ENCODE measurements at places on chromosomes 4 and X.

- no peak for DNase-seq
Observed at GRCh38 chr4:140269369-140269768, 104.1 kb upstream of the SCOC start.

DNA sequence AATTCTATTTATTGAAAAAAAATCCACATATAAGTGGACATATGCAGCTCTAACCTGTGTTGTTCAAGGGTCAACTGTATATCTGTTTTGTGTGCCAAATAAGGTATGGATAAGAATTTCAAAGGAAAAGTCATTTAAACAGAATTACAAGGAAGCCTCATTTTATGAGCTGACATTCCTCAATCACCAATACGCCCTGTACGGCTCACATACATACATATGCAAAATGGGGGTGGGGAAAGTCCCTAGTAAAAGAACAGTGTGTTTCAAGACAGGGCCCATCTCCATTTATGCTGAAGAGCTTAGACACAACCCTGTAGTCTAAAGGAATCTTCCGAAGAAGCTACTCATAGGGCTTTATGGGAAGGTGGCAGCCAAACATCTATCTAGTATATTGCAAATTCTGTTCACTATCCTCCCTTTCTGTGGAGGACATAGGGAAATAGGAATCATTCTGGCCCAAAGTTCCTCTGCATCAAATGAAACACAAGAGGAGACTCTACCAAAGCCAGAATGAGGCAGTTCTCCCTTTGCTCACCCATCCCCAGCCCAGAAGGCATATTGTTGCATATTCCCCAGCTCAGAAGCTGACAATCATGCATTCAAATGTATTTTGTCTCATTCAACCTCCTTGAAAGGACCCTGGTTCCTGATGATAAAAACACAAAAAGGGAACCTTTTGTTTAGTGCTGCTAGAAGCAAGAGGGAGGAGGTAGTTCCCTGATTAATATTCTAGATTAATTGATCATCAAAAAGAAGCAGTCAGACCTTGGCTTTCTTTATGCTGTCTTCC lies 13.7 kb upstream of the ZBTB33 start:
- DNase-seq = no peak

DNA sequence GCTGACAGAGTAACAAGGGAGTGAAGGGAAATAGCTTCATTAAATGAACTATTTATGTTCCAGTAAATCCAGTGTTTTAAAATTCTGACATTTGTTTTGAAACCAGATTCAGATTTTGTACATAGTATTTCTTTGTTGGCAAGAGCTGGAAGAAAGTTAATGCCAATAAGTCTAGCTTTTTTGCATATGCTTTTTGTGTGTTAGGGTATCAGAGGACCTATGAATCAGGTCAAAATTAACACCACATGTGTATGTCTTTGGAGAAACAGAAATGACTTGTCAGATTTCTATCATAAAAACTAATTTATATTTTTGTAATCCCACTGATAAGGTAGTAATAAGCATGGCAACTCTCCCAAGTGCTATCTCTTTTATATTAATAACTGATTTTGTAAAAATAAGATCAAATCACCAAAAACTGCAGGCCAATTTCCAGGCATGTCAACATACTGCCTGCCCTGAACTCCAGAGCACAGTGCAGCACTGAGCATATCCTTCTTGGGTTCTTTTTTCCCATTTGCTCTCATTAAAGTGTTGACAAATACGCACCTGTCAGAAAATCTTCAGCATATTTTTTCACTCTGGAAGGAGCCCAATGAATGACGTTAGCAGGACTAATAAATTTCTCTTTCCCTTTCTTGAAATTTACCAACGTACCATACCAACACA lies 65.5 kb downstream of the SH3RF1 start:
- no peak for DNase-seq

DNA sequence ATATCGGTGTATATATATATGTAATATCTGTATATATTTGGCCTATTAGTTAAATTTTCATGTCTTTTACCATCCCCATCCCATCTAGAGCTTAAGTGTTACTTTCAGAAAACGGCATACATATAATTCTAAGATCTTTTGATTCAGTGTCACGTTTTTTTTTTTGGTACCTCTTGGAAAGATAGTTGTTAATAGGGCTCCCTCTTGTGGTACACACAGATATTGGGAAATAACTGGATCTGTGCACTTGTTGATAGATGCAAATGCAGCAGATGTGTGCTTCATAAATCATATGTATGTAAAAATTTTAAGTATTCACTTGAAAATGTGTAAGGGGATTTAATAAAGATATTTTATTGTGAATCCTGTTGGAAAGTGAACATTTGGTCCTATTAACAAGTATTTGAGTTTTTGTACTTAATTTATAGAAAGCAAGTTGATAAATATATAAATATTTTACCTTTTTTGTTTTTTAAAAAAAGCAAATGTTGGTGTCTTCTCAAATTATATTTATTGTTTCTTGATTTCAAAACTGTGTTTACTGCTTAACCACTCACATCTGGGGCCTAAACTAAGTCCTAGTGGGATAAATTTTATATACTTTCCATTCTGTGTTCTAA lies 74.7 kb downstream of the PAQR3 start:
- no peak for DNase-seq

DNA sequence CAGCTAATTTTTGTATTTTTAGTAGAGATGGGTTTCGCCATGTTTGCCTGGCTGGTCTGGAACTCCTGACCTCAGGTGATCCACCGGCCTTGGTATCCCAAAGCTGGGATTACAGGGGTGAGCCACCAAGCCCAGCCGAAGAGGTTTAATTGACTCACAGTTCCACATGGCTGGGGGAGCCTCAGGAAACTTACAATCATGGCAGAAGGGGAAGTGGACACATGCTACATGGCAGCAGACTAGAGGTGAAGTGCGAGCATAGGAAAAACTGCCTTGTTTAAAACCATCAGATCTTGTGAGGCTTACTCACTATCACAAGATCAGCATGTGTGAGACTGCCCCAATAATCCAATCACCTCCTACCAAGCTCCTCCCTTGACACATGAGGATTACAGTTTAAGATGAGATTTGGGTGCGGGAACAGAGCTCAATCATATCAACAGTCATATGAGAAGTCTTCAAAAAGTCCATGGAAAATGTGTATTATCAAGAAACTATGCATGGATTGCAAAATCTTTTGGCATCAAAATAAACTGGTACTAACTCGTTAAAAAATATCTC lies 25.8 kb upstream of the RPL39 start:
- DNase-seq = no peak

DNA sequence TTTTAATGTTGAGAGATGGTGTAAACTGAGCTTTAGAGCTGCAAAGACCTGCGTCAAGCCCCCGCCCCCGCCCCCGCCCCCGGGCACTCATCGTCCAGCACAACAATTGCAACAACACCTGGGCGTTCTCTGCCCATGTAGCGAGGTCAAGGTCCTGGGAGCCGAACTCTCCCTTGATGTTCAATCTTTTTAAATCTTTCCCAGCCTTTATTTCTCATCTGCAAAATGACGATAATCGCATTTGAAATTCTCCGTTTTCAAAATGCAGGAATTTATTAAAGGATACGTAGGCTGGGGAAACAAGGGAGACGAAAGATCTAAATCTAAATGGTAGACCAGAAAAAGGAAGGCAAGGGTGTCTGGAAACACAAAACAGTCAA lies 648 bp upstream of the MSMO1 start:
- DNase-seq = no peak

GRCh38 chrX:121975671-121976070 lies 928.3 kb downstream of the GLUD2 start:
- DNase-seq = no peak

DNA sequence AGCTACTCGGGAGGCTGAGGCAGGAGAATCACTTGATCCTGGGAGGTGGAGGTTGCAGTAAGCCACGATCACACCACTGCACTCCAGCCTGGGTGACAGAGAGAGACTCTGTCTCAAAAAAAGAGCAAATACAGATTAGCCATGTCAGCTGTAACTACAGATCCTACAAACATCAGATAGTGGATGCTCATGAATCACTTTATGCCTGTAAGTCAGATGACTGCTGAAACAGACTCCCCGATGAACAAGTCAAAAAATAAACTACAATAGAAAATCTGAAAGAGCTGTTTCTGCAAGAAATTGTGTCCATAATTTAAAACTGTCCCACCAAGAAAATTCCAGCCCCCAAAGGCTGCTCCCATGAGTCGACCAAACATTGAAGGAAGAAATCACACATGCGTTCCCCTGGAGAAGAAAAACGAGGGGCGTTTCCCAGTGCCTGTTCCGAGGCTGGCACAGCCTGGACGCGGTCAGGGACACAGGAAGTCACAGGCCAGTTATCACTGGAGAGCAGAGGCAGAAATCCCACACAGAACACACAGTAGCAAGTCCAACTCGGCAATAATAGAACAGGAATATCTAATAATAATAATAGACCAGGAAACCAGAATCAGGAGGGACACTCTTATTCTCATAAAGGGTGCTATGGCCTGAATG lies 30.0 kb upstream of the GTPBP6 start:
- no peak for DNase-seq

GRCh38 chrX:151688695-151689094 lies 6.6 kb upstream of the PRRG3 start:
- DNase-seq = no peak

GRCh38 chr4:61200187-61200915 lies at the start of gene ADGRL3:
ADGRL3 (plus strand) TSS chr4:61200326.
- DNase-seq = no peak

DNA sequence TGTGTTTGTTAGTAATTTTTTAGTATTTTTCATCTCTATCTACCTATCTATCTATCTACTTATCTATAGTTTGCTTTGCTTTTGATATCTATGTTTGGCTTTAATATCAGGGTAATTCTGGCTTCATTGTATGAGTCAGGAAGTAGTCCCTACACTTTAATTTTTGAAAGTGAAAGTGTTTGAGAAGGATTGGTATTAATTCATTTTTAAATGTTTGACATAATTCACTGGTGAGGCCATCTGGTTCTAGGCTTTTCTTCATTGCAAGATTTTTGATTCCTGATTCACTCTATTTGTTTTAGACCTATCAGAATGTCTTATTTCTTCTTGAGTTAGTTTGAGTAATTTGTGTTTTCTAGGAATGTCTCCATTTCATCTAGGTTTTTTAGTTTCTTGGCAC lies 20.2 kb upstream of the TCP11X2 start:
- no peak for DNase-seq

DNA sequence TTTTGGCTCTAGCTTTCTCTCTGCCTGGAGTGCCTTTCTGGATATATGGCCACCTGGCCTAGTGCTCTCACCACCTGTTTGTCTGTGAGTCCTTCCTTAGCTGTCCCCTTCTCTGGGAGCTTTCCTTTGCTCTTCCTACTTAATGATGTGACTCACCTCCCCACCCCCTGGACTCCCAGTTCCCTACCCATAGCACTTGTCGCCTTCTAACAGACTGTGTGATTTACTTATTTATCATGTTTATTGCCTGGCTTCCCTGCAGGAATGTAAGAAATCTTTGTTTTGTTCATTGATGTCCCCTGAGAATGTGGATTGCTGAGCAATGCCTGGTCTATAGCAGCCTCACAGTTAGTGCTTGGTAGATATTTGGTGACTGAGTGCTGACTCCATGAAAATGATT lies 18.9 kb downstream of the ADD1 start:
- no peak for DNase-seq

- no peak for DNase-seq
Observed at GRCh38 chrX:153621949-153622598, 23.1 kb upstream of the CCNQ start.

DNA sequence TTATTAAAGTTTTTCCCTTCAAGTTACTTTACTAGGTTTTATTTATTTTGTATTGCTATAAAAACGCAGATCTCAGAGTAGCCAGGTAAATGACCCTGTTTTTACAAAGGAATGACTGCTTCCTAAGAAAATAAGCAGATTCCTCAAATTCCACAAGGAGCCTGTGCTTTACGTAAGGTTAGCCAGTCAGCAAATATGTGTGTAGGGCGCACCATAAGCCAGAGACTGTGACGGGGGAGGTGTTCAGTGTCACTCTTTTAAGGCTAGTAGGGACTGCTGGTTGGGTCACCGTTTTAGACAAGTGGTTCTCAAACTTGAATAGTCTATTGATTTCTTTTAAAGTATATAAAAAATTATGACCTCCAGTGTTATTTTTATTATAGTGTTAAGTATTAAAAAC lies 119.9 kb downstream of the ANK2 start:
- DNase-seq = no peak

- no peak for DNase-seq
Observed at GRCh38 chr4:7389719-7390118, 45.0 kb downstream of the PSAPL1 start.

- no peak for DNase-seq
Observed at GRCh38 chrX:55484948-55485347, 4.7 kb downstream of the USP51 start.

- DNase-seq = no peak
Observed at GRCh38 chr4:1049591-1049905, 38.1 kb downstream of the FGFRL1 start.

GRCh38 chr4:7716010-7716721 lies 223.5 kb downstream of the AFAP1 start:
- DNase-seq = no peak

DNA sequence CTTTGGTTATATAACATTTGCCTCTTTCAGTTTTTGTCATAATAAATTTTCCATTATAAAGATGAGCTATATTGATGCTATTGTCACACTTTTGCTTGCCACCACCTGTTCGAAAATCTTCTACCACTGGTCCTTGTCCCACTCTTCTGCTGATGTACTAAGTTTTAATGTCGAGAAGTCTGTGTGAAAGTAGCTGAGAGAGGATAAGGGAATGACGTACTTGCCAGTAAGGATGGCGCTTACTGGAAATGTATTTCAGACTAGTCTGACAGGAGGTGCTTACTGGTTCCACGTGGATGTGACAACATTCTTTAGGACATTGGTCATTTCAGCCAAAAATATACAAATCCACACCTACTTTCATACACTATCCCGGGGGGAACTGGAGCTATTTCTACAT lies 132.7 kb upstream of the NR3C2 start:
- DNase-seq = no peak

- peak; percentile 2 for DNase-seq
Observed at GRCh38 chrX:149495573-149496071, 9.5 kb downstream of the IDS start.

GRCh38 chr4:182222766-182223165 lies 20.4 kb upstream of the TENM3 start:
- no peak for DNase-seq

DNA sequence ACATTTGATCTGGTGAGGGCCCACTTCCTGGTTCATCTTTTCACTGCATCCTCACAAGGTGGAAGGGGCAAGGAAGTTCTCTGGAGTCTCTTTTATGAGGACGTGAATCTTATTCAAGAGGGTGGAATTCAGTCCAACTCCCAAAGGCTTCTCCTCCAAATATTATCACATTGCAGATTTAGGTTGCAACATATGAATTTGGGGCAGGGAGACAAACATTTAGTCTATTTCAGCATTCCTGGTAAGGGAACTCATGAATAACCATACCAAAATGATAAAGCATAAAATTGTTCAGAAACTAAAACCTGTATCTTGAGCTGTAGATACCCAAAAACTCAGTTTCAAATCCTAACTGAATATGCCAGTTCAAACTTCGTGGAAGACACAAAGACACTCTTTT lies 246.8 kb downstream of the QDPR start:
- no peak for DNase-seq

DNA sequence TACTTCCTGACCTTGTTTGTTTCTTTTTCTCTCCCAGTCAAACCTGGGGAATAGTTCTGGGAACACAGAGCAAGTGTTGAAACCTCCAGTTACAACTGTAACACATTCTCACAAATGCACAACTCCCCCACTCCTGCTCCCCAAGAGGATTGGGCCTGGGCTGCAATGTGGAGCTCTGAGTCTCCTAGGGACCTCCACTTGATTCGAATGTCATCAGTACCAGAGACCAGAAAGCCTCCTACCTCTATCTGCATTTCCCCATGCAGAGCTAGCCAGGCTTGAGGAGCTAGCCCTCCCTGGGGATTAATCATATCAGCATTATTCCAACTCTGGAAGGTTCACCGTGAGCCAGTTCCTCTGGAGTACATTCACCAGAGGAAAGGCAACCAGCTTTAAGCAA lies 41.7 kb upstream of the CITED1 start:
- no peak for DNase-seq

All from CD4-positive, alpha-beta T cell treated with Interleukin-4 for 1 hour (primary cell).